Breast epithelium (tissue), 4 donors: ENCODE measurements at places on chromosomes 5 and 9. TPM values are rescaled to one million over a fixed set of nuclear protein-coding genes. Genes with fewer than 3 reads are reported as not detected.

ROPN1L gene
- 0.48 TPM for total RNA-seq

DNA sequence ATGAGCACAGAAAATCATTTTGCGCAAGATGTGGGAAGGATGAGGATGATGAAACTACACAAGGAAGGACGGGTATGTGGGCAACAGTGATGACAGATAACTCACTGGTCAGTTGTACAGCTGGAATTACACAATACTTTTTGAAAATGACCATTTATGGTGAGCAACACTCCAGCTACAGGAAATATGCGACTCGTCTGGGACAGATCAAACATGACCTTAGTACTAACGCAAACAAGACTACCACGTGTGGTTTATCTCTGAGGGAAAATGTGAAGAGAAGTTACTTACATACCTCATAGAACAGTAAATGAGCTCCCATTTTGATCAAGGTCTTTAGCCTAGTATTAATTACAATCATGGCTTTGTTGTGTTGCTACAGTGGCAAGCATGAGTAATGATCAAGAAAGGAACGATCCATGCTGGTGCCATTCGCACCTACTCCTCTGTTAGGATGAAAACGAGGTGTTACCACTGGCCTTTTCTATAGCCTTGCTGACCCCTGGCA lies 456.9 kb downstream of the BNC2 start:
- no peak for DNase-seq

DNA sequence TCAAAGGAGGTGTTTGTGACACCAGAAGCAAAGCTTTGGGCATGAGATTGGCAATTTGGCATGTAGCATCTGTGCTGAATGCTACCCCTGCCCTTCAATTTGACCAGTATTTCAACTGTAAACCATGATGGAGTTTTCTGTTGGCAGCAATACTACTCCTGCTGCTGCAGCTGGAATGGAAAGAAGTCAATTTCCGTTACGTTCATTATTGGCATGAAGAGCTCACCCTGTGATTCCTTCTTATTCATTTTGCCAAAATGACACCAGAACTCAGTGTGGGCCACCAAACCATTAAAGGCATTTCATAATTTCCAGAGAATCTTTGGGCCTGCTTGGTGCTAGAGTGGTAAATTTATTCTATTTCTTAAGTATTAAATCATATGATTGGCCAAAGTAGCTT lies 433.1 kb upstream of the DMAC1 start:
- no peak for DNase-seq

- DNase-seq = no peak
Observed at GRCh38 chr5:146398826-146399225, 48.3 kb upstream of the TCERG1 start.

GRCh38 chr9:137833721-137834613 lies 43.6 kb upstream of the CACNA1B start:
- DNase-seq = no peak

SLC30A5 gene
- 52.4 TPM for total RNA-seq

GRCh38 chr9:132986640-132987620 lies 8.4 kb downstream of the GFI1B start:
- DNase-seq = no peak

C9orf152 gene
- total RNA-seq = 10.2 TPM

DNA sequence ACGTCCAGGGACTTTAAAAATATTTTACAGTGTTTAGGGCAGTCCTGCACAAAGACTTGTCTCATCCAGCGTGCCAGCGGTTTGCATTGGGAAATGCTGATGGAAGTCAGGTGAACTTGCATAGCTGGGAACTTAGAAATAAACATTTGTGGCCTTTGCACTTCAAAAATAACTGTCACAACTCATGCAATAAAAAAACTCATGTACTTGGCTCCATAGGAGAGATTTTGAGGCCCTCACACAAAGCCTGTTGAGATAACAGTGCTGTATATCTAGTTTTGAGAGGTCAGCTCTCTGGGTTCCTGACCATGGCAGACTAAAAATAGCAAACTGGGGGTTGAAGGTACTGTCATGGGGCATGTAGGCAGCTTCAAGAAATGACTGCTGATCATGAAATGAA lies 5.5 kb downstream of the COMMD10 start:
- DNase-seq = no peak

DNA sequence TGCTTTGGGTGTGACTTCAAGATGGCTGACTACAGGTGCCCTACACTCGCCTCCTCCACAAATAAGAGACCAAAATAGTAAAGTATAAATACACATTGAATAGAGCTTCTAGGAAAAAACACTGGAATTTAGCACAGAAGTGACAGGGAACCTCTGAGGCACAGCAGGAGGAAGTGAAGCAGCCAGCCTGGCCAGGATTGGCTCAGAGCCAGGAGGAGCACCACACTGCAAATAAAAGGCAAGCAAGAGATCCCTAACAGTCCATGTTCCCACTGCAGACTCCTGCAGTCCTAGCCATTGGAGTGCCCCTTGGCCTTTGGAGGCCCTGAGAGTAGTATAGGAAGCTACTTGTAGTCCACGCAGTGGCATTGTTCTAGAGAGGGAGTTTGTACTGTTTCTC lies 186.7 kb upstream of the TLX3 start:
- no peak for DNase-seq

GRCh38 chr5:150017226-150018005 lies 16.9 kb downstream of the HMGXB3 start:
- no peak for DNase-seq

DNA sequence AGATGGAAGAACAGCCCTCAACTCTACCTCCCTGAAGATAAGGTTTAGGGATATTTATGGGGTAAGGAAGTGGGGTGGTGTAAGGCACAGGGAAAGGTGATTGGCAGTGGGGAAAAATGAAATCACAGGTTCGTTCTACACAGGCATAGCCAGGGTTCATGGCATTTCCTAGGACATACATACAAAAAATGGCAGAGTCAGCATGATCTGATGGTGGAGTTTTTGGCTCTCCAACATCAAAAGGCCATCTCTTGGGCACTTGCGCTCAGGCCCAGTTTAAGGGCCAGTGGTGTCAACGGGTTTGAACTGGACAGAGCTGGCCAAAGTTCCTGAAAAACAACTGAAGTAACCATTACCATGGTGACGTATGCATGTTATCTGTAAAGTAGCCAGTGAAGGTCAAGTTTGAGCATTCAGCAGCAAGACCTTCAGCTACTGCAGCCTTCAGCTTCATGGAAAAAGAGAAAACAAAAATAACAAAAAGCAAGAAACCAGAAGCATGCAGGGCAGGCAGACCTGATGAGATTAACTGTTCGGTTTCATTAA lies 92.8 kb downstream of the SMARCA2 start:
- no peak for DNase-seq

AMBP gene
- not detected for total RNA-seq

KIF20A gene
- total RNA-seq = 0.29 TPM

GRCh38 chr5:169838688-169839087 lies 141.6 kb downstream of the INSYN2B start:
- DNase-seq = no peak

JAKMIP2 gene
- total RNA-seq = 0.73 TPM

- no peak for DNase-seq
Observed at GRCh38 chr5:140576776-140577201, 12.2 kb downstream of the SLC35A4 start.

- no peak for DNase-seq
Observed at GRCh38 chr5:145407300-145408047, 427.7 kb downstream of the PRELID2 start.

GRCh38 chr5:24624872-24625271 lies 19.9 kb downstream of the CDH10 start:
- DNase-seq = no peak

DNA sequence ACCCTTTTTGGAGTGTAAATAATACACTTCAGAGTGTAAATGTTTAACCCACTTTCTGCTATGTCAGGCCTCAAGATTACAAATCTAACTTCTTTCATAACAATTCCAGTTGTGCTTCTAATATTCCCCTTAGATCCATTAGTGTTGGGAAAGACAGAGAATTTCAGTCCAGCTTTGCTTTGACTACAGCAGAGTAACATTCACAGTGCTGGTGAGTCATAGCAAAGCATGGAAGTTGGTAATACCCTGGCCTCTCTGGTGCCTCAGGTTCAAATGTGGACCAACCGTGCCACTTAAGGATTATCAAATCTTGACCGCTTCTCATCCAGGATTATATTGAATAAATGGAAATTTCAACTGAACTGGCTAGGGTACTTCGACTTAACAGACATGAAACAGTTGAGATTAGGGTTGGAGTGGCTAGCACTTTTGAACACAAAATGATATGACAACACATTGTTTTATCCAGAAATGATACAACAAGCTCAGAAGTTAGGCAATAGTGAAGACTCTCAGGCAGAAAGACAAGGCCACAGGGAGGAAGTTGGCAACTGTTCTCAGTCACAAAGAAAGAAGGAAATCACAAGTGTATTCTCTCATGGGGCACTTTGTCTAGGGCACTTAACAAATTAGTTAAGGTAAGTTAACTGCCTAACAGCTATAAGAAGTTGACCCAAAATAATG lies 24.4 kb upstream of the RASA1 start:
- no peak for DNase-seq

AHRR gene
- total RNA-seq = not detected

DNA sequence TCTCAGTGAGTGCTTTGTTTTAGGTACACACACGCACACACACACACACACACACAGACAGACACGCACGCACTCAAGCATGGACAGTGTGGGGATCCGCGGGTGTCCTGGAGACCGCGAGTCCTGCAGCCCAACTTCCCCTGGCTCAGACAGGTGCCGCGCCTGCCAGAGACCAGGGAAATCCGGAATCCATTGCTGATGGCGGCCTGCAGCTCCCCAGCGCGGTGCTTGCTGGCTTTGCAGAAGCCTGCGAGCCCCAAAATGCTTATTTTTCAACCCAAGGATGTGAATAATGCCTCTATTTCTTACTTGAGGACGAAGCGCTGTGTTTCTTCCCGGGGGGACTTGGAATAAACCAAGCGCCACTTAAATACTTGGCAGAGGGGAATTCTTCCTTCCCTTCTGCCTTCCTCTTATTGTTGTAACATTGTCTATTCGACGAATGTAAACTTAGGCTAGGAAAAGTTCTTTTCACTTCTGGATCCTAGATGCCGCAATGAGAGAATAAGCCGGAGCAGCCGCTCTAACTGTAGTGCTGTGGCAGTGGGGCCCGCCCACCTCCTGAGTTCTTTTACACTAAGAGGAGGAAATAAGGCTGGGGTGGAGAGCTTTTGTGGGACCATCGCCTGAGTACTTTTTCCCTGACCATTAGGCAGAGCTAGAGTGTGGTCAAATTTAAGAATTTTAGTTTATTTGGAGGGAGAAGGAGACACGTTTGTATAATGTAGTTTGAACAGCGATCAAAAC lies 802 bp downstream of the ITGA2 start:
- DNase-seq = no peak

SOHLH1 gene
- not detected for total RNA-seq

- no peak for DNase-seq
Observed at GRCh38 chr5:10743951-10744350, 17.1 kb downstream of the DAP start.
